ENCODE measurements at places on chromosomes 1 and 21.

- no peak for DNase-seq
These were observed 741 bp downstream of the DUSP10 start for GRCh38 chr1:221740993-221741702.

DNA sequence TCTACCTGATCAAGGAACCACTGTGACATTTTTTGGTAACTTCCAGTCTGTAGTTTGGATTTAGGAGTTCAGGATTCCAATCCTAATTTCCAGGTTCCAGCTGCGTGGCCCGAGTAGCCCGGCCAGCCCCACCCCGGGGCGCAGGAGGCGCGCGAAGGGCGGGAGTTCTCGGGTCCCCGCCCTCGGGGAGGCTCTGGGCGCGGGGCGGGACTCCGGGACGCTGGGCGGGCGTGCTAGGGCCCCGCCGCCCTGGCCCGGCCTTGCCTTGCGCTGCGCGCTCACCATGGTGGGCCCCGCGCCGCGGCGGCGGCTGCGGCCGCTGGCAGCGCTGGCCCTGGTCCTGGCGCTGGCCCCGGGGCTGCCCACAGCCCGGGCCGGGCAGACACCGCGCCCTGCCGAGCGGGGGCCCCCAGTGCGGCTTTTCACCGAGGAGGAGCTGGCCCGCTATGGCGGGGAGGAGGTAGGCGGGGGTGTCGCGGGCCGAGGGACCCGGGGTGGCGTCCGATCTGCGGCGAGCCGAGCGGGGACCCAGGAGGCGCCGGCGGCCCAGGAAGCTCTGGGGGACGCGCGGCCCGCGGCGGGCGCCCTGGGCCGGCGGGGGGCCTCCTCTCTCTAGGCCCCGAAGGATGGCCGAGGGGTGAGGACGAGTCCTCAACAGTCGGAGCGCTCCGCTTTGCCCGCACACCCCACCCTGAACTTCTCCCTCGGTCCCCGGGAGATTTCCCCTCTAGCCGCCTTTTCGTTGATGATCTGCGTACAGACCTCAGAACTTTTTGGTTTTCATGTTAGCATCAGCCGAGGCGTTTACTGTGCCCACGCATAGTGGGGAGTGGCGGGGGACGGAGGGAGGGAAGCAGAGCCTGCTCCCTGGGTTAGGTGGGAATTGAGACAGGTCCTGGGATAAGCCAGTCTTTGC, at the start of gene NENF:
NENF (plus strand) TSS at position 260 of the 916 bp plus-strand sequence; CDS start at position 284, 24 bp downstream.
- peak; percentile 74 for DNase-seq

GRCh38 chr1:175414291-175414884, 221.8 kb upstream of the KIAA0040 start:
- DNase-seq: no peak

DNA sequence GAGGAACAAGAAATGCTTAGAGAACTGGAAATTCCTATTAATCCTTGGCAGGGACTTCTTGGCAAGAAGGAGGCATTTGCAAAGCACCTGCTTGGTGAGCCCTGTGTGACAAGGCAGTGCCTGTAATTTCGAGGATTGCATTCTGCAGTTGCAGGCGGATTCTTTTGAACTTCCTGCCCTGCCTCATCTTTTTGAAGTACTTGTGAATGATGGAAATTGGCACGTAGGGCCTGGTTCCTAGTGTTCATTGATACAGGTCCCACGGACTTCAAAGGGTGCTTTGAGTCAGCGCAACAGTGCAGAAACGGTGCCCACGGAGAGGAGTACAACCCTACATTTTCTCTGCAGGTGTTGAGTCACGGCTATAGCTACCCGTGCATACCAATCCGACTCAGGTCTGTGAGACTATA, 6.4 kb downstream of the HUNK start:
- DNase-seq: no peak

DNA sequence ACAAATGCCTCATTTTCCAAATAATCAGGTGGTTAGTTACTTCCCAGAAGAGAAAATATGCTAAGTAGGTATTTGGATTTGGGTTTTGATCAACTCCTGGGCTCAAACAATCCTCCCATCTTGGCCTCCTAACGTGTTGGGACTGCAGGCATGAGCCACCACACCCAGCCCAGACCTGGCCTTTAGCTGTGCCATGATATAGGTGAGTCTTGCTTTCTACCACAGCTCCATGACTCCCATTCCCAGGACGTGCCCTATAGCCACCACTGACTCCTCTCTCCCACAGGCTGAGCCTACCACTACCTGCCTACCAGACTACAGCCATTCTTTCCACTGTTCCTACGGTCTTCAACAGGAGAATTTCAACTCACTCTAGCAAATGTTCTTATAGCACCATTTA, 1.8 kb upstream of the SLC1A7 start:
- DNase-seq: no peak

DNA sequence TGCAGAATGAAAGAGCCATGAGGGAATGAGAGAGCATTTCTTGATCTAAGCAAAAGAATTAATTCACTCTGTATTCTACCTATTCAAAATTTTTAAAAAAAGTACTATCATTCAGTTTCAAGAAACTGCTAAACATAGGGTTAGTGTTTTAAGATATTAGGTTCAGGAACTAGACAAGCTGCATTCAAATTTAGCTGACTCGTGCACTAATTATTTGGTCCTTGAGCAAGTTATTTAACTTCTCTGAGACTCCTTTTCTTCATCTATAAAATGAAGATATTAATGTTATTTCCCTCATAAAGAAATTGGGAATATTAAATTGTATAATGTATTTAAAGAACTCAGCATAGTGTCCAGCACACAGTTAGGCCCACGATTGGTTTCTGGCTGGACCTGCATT, 75.0 kb upstream of the USH2A start:
- DNase-seq: no peak

DNA sequence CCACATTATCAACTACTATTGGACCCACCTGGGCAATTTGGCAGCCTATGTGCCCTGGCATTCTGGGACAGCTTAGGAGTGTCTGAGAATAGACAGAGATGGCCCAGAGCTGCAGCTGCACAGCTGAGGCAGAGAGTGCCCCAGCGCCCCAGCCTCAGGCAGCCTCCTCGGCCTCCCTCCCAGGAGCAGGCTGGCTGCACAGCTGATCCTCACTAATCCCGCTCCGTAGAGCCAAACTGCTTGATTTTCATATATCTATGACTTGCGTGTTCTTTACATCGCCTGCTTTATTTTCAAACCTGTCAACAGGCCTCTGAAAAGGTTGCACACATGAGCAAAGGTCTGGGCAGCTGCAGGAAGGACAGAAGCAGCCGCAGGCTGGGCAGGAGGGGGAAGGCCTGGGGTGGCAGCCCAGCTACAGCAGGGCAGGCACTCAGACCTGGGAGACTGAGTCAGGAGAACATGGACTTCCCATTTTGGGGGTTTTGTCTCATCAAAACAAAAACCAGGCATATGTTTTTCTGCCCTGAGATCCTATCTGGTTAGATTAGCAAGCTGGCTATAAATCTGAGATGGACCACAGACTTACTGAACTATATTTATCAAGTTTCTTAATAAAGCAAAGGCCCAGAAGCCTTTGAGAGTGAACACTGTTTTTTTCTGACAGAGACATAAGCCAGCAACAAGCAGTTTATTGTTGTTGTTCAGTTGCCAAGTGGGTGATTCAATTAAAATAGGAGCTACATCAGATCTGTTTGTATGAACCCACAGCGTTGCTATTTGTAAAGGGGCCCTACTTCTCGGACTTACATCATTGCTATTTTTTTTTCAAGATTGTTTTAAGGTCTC, 301.8 kb upstream of the DUSP10 start:
- no peak for DNase-seq

- DNase-seq: no peak
These were observed 19.6 kb downstream of the FH start for GRCh38 chr1:241499910-241500309.

DNA sequence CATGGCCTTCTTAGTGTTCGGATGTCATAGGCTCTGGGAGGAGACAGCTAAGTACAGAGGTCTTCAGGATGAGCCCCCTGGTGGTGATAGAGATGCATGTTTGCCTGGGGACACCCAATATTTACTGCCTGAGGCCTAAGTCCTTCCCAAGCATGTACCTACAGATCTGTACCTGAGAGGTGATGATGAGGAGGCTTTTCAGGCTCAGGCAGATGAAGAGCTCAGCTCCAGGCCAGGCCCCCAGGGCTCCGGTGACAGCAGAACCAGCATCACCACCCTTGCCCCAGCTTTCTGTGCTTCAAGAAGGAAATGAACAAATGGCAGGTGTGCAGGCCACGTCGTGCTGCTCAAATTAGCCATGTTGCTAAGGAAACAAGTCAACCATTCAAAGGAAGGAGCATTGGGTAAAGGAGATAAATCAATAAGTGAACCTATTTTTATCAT, 21.1 kb downstream of the CACNA1E start:
- no peak for DNase-seq

GRCh38 chr21:36841866-36842265, 124.6 kb downstream of the HLCS start:
- no peak for DNase-seq

DNA sequence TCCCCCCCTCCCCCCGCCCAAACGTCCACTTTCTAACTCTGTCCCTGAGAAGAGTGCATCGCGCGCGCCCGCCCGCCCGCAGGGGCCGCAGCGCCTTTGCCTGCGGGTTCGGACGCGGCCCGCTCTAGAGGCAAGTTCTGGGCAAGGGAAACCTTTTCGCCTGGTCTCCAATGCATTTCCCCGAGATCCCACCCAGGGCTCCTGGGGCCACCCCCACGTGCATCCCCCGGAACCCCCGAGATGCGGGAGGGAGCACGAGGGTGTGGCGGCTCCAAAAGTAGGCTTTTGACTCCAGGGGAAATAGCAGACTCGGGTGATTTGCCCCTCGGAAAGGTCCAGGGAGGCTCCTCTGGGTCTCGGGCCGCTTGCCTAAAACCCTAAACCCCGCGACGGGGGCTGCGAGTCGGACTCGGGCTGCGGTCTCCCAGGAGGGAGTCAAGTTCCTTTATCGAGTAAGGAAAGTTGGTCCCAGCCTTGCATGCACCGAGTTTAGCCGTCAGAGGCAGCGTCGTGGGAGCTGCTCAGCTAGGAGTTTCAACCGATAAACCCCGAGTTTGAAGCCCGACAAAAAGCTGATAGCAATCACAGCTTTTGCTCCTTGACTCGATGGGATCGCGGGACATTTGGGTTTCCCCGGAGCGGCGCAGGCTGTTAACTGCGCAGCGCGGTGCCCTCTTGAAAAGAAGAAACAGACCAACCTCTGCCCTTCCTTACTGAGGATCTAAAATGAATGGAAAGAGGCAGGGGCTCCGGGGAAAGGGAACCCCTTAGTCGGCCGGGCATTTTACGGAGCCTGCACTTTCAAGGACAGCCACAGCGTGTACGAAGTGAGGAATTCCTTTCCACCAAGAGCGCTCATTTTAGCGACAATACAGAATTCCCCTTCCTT, 158.1 kb downstream of the RUNX1 start:
- no peak for DNase-seq

GRCh38 chr1:20711285-20712214, 6.3 kb downstream of the KIF17 start:
- DNase-seq: no peak

DNA sequence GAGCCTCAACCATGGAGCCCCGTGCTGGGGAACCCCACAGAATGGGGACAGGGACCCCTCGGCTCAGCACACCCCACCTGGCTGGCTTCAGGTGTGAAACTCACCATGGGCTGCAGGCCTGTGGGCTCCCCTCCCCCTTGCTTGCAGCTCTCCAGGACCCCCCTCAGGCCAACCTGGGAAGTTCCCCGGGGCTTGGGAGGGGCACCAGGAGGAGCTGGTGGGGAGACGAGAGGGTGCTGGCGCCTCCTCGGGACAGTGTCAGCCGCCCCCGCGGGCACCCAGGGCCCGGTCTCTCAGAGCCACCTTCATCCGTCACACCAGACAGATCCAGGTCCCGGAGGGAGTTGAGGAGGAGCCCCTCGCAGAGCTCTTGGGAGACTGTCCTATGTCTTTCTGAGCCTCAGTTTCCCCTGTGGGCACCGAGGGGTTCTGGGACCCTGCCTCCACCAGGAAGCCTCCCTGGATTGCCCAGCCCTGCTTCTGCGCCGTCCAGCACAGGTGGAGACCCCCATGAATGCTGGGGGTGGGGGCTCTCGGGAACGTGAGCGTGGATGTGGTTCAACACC, 657 bp upstream of the TNFRSF18 start:
- no peak for DNase-seq

GRCh38 chr21:42988236-42988965, 14.0 kb downstream of the PKNOX1 start:
- no peak for DNase-seq

- DNase-seq: no peak
These were observed 8.3 kb upstream of the COL16A1 start for GRCh38 chr1:31712068-31712467.

GRCh38 chr1:240152611-240153297, 61.1 kb downstream of the FMN2 start:
- DNase-seq: no peak

GRCh38 chr1:54047384-54048305, 5.4 kb downstream of the TMEM59 start:
- no peak for DNase-seq

DNA sequence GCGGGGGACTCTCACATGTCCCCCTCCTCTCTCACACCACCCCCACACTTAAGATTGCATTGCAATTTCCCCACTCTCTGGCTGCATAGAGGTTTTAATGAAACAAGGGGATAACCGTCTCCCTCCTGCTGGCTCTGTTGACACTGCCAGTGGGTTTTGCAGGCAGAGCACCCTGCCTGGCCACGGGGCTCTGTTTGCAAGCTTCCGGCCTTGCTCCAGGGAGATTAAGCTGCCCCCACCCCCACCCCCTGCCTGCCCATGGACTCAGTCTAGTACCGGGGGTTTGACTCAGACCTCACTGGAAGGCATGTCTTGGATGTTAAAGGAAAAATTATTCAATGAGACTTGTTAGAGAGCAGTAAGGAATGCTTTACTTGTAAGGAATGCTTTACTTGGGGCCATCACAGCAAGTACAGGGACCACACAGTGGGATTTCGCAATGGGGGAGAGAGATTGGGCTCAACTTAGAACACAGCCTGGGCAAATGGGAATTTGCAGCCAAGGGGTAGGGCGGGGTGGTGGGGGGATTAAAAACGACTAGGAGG, 101.0 kb downstream of the AJAP1 start:
- DNase-seq: no peak

GRCh38 chr1:206890125-206891060, 6.8 kb upstream of the IL24 start:
- no peak for DNase-seq

GRCh38 chr1:189212606-189213005, 1265.1 kb downstream of the BRINP3 start:
- DNase-seq: no peak

- DNase-seq: peak; percentile 67
These were observed 17.7 kb upstream of the PTPRC start for GRCh38 chr1:198620951-198621824.

DNA sequence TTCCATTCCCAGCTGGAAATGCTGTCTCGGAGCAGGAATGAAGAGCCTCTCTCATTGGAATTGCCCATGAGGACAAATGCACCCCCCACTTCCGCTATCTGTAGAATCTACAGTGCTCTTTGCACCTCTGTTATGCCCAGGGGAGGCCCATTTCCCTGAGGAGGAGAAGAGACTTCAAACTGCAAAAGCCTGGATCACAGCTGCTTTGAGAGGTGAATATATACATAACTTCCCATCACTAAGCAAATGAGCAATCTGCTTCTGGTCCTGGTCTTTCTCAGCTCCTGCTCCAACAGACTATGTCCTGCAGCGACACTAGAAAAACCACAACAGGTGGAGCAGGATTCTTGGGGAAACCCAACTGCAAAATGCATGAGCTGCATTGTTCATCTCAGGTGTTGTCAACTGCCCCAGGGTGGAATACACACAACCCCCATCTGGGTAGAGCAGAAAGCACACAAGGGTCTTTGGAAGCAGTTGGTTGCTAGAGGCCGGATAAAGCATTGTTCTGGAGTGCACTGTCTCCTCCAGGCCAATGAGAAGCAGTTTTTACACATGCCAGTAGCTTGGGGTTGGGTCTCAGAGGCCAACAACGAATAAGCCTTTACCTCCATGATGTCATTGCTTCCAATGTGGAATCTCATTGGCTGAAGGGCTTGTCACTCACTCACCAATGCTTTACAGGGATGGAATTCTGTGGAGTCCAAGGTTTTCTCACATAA, 67.7 kb upstream of the RAB4A start:
- no peak for DNase-seq

Measured in stimulated activated CD8-positive, alpha-beta memory T cell treated with anti-CD3 and anti-CD28 coated beads, Interleukin-15, amount 100 ng/mL, for 48 hours (primary cell).